T follicular helper cell (primary cell): ENCODE measurements at places on chromosomes 7 and 10.

DNA sequence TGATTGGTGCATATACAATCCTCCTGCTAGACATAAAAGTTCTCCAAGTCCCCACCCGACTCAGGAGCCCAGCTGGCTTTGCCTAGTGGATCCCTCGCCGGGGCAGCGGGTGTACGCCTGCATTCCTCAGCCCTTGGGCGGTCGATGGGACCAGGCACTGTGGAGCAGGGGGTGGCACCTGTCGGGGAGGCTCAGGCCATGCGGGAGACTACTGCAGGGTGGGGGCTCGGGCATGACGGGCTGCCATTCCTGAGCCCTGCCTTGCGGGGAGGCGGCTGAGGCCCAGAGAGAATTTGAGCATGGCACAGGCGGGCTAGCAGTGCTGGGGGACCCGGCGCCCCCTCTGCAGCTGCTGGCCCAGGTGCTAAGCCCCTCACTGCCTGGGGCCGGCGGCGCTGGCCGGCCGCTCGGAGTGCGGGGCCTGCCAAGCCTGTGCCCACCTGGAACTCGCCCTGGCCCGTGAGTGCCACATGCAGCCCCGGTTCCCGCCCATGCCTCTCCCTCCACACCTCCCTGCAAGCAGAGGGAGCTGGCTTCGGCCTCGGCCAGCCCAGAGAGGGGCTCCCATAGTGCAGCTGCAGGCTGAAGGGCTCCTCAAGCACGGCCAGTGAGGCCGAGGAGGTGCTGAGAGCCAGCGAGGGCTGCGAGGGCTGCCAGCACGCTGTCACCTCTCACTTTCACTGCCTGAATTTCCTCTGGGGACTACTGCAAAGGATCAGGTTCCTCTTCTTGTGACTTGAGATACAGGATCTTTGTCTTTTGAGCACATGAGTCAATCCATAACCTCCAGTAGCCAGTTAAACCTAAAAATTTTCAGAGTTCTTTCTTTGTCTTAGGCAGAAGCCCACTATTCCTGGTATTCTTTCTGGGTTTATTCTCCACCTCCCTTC lies 25.1 kb upstream of the ELOVL3 start:
- no peak for DNase-seq

- no peak for DNase-seq
These were observed 884.1 kb downstream of the CCSER2 start for GRCh38 chr10:85212526-85212925.

DNA sequence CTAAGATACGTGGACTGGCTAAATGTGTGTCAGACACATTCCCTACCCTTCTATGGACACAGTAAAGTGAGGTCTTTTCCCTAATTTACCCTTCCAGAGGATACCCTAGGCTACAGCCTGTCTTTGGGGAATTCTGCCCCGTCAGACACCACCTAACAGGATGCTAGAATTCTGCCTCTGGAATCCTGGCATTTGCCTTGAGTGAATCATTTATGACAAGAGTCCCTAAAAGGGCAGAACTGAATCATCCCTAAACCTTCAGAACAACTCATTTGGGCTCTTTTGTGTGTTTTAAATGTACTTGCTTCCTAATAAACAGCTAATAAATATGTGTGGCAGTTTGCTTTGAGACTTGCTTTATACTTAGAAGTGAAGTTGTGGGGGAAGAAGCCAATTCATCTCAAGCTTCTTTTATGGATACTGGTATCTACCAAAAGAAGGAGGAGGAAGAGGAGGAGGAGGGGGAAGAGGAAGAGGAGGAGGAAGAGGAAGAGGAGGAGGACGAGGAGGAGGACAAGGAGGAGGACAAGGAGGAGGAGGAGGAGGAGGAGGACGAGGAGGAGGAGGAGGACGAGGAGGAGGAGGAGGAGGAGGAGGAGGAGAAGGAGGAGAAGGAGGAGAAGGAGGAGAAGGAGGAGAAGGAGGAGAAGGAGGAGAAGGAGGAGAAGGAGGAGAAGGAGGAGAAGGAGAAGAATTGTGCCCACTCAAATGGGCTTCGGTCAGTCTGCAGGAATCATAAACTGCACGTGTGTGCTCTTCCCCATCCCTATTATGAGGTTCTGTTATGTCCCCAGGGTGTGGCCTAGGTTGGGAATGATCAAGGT lies 27.1 kb downstream of the PARP12 start:
- no peak for DNase-seq

DNA sequence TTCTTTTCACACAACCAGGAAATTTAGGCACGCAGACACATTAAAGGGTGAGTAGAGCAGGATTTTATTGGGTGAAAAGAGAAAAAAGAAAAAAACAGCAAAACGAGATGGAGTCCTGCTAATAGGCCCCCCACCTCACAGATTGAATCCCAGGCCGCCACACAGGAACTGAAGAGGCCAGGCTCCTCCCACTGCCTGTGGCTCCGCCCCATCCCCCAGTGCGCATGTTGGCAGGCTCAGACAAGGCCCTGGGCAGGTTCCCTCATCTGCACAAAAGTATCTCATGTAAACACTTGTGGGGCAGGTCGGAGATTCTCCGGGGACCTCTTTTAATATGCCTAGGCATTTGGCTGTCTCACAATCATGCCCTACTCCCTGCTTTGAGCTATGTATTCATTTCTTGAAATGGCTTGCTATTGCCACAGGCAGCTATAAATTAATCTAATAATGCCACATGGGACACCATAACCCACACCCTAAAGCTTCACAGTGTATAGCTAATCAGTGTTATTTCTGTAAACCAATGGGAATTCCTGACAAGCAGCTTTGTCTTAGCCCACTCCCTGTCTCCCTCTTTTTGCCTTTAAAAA lies 76.2 kb upstream of the KIF5B start:
- DNase-seq: no peak

DNA sequence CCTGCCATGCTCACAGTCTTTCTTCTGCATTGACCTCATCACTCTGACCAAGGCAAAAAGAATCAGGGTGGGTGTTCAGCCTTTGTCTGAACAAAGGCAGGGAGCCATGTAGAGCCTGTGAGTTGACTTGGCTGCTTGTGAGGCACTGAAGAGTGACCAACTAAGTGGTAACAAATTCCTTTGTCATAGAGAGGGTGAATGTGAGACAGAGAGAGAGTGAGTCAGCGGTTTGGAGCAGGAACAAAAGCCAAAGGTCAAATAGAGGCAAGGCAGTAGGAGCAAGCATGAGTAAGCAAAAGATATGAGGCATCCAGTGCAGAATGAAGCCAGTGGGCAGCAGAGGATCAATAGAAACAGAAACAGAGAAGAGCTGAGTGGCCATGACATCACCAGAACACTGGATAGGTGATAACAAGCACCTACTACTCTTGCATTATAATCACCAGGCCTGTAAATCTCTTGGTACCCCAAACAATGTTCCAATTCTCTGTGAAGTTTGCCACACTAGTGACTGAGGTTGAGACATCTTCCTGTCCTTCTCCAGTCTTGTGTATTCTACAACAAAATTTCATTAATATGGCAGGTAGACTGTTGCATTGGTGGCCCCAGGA lies 116.2 kb upstream of the LAMB4 start:
- DNase-seq: no peak

DNA sequence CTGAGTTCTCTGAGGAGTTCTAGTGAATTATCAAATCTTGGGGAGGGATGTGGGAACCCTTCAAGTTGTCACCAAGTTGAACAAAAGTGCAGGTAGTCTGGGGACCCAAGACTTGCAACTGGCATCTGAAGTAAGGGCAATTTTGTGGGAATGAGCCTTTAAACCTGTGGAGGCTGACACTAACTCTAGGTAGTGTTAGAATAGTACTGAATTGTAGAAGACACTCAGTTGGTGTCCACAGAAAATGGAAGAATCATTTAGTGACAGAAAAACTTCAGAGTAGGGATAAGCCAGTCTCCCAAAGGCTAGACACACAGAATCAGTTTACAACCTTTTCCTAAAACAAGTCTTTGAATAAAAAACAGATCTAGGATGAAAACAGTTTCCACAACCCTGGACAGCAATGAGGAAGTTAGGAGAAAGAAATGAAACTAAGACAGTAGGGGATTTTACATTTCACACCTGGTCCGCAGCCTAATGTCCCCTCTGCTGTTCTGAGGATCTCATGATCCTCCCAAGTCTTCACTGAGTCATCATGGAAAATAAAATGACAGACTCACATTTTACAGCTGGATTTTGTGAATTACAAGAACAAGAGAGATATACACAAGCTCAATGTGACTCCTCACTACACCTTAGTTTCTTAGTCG lies 23.0 kb upstream of the ING3 start:
- no peak for DNase-seq

GRCh38 chr7:96740130-96740529 lies 30.5 kb upstream of the SEM1 start:
- DNase-seq: no peak

DNA sequence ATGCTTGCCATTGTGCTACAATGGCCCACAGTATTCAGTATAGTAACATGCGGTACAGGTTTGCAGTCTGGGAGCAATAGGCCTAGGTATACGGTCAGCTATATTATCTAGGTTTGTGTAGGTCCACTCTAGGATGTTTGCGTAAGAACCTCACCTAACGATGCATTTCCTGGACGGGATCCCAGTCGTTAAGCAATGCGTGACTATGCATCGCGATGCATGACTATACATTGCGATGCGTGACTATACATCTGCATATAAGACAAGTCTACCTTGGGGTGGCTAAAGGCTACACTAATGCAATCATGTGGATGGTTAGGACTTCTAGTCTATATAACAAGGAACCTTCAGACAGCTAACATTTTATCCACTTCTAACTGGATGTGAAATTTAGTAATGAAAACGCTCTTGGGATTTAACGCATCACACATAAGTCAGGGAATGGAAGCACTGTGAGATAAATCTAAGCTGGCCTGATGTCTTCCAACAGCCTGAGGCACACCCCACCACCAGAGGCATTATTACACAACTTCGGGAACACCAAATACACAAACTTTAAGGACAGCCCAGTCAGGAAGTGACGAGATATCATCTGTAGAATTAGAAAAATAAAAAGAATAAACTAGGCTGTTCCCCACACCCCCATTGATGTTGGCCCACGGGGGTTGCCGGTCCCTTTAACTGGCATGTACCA lies 9.2 kb downstream of the GNA12 start:
- no peak for DNase-seq

GRCh38 chr7:93092757-93093370 lies 24.9 kb downstream of the SAMD9 start:
- DNase-seq: no peak

DNA sequence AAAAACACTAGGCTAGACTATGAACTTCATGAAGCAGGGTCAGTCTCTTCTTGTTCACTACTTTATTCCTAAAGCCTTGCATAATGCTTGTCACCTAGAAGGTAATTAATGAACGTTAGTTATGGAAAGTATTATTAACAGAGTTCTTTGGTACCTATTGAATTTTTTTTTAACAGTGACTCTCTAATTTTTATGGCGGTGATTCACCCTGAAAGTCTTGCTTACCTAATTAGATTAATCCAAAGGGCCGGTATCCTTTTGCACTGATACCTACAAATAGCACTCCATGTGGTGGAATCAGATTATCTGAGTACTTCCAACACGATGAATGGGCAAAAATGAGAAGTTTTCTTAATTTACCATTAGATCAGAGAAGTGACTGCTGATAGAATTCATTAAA lies 31.7 kb downstream of the STAM start:
- DNase-seq: no peak

GRCh38 chr7:157558875-157559595 lies 222.2 kb downstream of the DNAJB6 start:
- no peak for DNase-seq
